ENCODE measurements at places on chromosomes 1 and 21. TPM values are rescaled to one million over a fixed set of nuclear protein-coding genes. Genes with fewer than 3 reads are reported as not detected.

Gene ATP6V1G3
- not detected for total RNA-seq

DNA sequence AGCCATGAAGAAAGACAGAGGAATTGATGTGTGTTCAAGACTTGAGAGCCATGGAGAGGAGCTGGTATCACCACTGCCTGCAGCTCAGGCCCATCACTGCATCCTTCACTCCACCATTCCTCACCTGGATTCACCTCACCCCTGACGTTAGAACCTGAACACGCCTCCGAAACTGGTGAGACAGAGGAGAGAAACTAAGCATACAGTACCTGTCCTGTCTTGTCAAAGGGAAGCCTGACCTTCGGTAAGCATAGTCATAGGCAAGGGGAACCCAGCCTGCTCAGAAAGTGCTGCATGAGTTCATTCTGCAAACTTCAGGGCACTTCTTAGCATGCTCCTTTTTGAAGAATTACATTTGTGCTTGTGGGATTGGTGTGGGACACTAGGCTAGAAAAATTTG, 425.8 kb downstream of the DSCAM start:
- DNase-seq = no peak

GRCh38 chr1:26991310-26992116, 2.0 kb upstream of the TRNP1 start:
- DNase-seq = no peak

GRCh38 chr1:81998165-81998564, 197.4 kb downstream of the ADGRL2 start:
- no peak for DNase-seq

Gene F11R
- total RNA-seq = 23.1 TPM

DNA sequence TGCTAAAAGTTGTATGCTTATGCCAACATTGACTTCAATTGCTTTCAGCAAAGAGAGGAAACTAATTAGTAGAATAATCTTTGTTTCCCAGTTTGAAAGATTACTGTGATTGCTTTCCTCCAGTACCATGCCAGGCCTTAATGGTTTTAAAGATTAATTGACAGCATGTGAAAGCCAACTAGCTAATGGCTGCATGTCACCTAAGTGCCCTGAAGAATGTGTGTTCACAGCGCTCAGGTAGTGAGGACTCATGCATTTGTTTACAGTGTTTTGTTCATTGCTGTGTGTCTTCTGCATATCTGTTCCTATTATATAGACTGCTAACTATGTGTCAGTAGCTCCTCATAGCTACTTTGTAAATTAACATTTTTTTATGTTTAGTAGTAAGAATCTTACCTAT, 335.6 kb downstream of the LRRIQ3 start:
- no peak for DNase-seq

Gene FAM72D
- not detected for total RNA-seq

DNA sequence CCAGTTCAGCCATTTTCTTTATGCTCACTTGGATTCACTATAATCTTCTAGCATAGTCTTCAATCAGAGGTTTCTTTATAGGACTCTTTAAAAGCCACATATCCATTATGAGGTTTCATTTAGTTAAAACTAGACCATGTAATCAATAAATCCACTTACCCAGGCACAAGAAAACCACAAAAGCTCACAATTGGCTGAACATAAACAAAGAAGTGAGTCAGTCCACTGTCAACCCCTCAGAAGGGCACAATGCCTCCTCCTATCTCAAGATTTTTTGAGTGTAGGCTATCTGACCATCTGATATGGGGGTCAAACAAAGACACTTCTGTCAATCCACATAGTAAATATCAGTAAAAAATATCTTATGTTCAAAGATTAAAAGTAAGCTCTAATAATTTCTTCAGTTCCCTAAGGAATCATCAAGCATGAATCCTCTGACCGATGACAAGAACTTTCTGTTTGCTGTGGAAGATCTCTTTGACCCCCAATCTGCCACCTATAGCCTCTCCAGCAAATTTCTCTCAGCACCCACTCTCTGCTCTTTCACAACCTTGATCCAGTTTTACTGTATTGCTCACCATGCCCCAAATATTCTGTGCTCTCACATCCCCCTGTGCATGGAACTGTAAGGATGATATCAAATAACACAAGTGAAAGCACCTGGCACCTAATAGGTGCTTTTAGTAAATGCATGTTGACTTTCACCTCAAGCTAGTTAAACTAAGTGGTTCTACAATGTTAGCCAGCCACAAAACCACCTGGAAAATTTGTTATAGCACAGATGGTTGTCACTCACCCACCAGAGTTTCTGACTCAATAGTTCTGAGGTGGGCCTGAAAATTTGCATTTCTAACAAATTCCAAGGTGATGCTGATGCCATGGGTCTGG, 16.7 kb downstream of the RAB3B start:
- DNase-seq = no peak

DNA sequence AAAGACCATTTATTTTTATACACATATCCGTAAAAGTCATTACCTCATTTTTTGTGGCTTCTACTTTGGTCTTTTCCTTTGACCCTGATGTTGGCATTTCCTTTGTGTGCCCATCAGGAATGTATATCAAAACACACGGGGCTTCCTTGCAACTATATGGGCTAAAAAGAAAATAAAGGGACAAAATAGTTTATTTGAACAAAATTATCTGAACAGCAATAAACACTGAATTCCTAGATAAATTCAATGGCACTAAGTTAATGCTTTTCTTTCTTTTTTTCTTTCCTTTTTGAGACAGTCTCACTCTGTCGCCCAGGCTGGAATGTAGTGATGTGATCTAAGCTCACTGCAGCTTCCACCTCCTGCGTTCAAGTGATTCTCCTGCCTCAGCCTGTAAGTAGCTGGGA, 45.2 kb downstream of the EPRS1 start:
- DNase-seq = no peak

DNA sequence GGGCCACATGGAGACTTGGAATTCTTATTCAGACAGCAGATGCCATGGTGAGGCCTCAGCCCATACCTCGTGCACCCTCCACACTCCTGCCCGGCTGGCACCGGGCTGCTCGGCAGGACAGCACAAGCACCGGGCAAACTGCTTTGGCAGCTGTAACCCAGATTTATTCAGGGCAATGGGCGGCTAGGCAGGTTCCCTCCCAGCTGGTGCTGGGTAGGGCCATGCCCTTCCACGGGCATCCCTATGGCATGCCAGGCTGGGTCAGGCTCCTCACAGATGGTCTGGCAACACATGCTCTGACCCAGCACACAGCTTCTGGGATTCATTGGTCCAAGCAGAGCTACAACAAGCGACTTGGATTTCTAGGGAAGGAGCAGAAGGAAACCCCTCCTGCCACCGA, 53.4 kb downstream of the ATP1A1 start:
- no peak for DNase-seq

GRCh38 chr1:1043921-1044320, 24.0 kb downstream of the AGRN start:
- no peak for DNase-seq

Gene CELA2B
- total RNA-seq = not detected

DNA sequence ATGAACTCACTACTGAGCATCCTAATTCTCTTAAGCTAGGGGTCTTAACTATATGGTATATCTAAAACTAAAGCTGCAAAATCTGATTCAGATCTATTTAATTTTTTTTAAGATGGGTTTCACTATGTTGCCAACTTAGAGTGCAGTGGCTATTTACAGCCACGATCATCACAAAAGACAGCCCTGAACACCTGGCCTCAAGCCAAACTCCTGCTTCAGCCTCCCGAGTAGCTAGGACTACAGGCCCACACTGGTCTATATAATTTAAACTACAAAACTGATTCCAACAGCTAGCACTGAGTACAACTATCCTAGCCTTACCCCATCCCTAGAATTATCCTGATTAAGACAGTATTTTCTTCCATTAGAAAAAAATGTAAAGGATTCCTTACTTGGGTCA, 37.1 kb downstream of the EIF4G3 start:
- DNase-seq = peak; percentile 16

Gene FMO3
- total RNA-seq = 1.8 TPM

GRCh38 chr1:78607334-78607927, 12.8 kb upstream of the IFI44L start:
- peak; percentile 29 for DNase-seq

DNA sequence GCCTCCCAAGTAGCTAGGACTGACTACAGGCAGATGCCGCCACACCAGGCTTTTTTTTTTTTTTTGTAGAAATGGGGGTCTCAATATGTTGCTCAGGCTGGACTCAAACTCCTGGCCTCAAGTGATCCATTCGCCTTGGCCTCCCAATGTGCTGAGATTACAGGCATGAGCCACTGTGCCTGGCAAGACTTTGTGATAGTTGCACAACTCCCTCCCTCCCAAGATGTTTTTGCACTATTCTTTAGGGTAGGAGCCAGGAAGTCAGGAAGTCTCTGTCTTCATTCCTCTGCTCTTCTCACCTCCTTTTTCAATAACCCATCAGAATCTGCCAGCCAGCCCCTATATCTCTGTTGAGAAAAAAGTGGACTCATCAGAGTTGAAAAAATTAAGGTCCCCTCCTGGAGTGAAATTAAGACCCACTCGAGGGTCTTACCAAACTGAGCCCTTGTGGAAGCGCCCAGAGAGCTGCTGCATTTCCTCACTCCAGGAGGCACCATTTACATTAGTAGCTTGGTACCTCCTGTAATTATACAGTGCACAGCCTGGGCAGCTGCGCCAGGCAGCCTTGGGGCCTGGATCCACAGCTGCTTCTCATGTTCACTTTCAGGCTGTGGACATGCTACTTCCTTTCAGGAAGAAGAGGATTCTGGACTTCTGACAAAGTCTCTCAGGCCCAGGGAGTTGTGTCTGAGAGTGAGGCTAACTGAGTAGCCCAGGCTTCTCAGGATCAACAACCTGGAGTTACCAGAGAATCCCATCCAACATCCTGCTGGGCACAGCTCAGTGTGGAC, 24.0 kb downstream of the TCEA3 start:
- DNase-seq = no peak

Gene PPIAL4G
- not detected for total RNA-seq

GRCh38 chr1:159421821-159422220, 10.2 kb upstream of the OR10J4 start:
- DNase-seq = no peak

Gene FMN2
- 24.5 TPM for total RNA-seq

- peak; percentile 53 for DNase-seq
Observed at GRCh38 chr21:27564684-27565301, 597.9 kb upstream of the ADAMTS5 start.

DNA sequence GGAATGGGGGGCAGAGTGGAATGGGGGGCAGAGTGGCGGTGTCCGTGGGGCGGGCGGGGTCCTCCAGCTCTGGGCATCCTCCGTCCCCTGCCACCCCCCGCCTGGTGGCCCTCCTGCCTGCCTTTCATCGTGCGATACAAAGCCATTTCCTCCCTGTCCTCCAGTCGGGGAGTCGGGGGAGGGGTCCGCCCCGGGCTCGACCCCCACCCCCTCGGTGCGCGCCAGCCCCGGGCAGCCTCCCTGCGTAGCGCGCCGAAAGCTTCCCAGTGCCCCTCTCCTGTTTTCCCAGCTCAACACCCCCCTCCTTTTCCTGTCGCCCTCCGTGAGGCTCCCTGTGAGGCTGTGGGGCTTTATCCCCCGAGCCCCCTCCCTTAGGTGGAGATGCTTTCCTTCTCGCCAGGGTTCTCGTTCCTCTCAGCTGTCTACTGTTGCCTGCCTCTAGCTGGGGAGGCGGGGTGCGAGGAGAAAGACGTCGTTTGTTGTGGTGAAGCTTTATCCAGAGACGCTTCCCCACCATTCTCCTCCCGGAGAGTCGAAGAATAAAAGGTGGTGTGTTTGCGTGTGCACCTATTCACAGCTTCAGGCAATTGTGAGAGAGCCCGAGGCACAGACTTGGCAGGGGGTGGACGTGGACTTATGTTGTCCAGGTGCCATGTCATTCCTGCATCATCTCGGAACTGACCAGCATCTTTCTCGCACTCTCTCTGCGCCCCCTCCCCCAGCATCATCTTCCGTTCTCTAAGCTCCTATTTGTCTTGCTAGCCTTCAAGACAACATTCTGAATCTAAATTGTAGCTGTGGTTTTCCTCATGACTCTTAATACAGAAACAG, 848 bp downstream of the DNM3 start:
- DNase-seq = no peak

DNA sequence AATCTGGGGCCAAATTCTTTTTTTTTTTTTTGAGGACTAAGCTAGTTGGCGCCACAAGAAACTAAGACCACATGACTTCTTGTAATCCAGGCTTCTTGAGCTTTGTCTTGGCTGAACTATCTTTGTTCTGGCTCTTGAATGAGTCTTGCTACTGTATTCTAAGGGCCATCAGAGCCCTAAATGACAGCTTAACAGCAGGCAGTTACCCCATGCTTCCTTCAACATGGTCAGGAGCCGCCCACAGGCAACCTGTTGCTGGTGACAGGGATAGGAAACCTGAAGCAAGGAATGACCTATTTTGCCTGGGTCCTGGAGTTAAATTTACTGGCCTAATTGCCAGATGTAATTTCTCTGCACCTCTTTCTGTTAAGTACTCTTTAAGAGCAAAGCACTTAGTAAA, 188.2 kb upstream of the PLXNA2 start:
- DNase-seq = no peak

DNA sequence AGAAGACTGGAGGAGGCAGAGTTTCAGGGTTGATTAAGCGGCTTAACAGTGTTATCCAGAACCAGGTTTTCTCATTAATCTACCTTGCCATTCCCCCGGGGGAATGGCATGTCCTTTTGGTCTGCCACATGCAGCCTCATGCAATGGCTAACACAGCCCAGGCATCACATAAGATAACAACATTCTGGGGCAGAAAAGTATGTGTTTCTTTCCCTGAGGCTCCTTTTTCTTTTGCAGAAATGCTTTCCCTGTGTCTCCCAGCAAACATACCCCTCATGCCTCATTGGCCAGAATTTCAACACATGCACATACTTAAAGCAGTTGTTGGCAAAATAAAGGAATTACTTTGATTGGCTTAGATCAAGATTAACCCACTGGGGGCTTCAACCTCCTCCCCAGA, 98.6 kb downstream of the OMA1 start:
- DNase-seq = no peak

DNA sequence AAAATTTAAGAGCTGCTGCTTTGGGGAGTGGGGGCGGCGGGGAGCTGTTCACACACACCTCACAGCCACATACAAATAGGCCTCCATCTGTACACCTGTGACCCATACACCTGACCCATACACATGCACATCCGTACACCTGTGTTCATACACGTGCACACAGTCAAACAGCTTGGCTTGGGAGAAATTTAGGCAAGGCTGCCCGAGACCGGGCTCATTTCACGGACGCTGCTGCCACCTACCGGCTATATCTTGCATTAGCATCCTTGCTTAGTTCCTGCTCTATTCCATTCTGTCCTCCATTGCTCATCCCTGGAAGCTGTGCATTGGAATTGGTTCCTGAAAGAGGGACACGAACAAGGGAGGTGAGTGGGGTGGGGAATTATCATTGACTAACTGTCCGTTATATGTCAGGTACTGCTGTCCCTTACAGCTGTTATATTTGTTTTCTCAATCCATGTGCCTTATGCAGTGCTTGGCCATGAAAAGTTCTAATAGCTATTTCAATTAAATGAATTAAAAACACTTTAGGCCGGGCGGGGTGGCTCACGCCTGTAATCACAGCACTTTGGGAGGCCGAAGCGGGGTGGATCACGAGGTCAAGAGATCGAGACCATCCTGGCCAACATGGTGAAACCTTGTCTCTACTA, 37.1 kb upstream of the EPB41 start:
- peak; percentile 47 for DNase-seq
